ENCODE measurements at places on chromosomes 7 and 10. TPM values are rescaled to one million over a fixed set of nuclear protein-coding genes. Genes with fewer than 3 reads are reported as not detected.

Gene CHRM2
- total RNA-seq = 19.8 TPM

Gene VCL
- total RNA-seq = 226 TPM

Gene ARHGEF5
- 3.6 TPM for total RNA-seq

Gene PVRIG
- 0.21 TPM for total RNA-seq

Gene TSPAN13
- total RNA-seq = 26.2 TPM

Gene CYP26C1
- not detected for total RNA-seq

- no peak for DNase-seq
Measured at GRCh38 chr10:98363220-98363619, 51.8 kb downstream of the PYROXD2 start.

GRCh38 chr7:67821116-67821515 is 824.5 kb downstream of the TYW1 start:
- DNase-seq = no peak

DNA sequence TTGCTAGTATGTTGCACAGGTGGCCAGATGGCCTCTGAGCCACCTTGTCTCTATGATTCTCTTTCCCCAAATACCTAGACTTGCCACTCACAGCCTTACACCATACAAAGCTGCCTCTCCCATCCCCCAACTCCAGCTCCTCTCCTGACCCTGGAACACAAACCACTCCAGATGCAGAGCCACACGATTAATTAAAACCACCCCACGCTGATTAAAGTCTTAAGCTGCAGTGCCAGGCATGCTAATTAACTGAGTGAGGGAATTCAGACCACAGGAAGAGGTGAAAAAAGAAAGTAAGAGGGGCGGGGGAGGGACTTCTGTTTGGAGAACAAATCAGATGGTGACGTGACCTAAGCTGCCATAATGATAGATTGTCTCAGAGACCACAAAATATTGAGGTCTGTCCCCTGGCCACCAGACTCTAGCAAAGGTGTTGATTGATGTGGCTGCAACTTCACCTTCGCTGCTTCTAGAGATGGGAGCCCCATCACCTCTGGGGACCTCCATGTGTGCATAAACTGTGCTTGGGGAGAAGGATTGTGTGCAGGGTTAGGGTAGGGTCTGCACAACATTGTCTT is 331.3 kb downstream of the PLXNA4 start:
- no peak for DNase-seq

DNA sequence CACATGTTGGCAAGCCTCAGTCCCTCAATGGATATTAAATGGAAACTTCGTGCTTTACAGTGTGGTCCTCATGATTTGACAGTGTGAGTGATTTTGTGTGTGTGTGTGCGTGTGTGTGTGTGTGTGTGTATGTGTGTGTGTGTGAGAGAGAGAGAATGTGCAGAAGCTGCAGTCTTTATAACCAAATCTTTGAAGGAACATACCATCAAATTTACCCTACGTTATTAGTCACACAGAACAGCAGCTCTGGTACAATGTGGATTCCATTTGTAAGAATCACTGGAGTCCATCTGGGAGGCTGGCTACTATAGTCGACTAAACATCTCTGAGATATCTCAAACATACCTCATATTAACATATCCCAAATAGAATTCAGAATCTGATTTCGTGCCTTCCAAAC is 928.0 kb upstream of the POT1 start:
- DNase-seq = no peak

DNA sequence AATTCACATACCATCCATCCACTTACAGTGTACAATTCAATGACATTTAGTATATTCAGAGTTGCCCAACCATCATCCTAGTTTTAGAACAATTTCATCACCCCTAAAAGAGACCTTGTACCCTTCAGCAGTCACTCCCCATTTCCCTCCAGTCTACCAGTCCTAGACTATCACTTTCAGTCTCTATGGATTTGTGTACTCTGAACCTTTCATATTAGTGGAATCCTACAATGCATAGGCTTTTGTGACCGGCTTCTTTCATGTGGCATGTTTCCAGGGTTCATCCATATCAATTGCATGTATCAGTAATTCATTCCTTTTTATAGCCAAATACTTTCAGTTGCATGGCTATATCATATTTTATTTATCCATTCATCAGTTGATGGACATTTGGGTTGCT is 53.5 kb upstream of the SEMA3E start:
- no peak for DNase-seq

DNA sequence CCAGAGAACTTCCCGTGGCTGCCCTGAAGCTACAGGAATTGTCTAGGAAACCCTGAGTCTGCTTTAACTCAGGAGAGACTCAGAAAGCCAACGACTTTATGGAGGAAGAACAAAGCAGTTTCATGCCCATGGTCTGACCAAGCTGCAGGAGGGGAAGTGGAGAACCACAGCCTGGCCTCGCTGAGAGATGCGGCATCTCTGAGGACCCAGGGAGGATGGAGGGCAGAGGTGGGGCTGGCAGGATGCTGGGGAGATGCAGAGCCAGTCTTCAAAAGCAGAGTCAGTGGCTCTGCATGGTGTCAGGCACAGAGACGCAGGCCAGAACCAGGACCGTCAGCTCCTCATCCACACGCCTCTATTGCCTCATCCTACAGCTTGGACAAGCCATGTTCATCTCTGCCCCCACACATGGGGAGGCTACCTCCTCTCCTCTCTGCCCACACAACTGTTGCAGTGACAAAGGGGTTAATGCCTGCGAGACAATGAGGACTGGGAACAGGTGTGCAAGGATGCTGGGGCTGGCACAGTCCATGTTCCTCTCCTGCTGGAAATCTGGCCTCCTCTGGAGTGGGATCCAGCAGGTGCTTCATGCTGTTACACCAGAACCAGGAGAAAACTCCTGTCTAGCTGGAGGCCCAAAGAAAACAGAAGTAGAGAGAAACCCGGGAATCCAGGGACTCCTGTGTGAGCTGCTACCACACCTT is 267.0 kb downstream of the PLXNA4 start:
- DNase-seq = no peak

DNA sequence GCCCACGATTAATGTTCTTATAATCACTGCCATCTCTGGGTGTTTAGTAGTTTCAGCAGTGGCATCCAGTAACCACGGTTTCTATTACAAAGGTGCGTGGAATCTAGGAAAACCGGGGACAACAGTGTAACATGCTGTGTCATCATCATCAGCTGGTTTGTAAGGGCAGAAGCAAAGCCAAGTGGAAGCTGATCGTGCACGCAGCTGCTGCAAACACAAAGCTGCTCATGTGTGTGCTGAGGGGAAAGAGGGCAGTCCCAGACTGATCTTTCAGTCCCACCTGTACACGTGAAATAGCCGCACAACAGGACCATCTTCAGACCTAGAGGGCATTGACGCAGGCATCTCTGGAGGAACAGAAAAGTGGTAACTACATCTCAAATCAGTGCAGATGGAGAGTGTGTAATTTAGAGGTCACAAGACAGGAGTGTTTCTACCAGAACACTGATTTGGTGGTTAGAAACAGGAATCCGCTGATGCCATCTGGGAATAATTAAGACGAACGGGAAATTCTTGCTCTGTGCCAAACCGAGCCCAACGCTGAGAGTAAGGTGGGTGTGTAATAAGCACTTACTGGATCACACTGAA is 13.4 kb downstream of the ANKRD16 start:
- no peak for DNase-seq

DNA sequence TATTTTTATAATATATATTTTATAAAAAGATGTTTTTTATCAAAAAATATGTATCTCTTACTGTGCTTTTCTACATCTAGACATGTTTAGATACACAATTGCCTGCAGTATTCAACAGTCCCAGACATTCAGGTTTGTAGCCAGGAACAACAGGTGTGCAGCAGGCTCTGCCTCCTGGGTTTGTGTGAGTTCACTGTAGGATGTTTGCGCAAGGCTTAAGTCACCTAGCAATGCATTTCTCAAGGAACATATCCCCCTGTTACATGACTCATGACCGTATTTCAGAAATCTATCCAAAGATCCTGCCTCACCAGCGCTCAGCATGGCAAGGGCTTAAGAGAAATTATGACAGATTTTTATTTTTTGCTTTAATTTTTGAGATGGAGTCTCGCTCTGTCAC is 41.5 kb downstream of the PITRM1 start:
- no peak for DNase-seq

GRCh38 chr7:41695661-41696322 is 7.1 kb downstream of the INHBA start:
- DNase-seq = no peak

DNA sequence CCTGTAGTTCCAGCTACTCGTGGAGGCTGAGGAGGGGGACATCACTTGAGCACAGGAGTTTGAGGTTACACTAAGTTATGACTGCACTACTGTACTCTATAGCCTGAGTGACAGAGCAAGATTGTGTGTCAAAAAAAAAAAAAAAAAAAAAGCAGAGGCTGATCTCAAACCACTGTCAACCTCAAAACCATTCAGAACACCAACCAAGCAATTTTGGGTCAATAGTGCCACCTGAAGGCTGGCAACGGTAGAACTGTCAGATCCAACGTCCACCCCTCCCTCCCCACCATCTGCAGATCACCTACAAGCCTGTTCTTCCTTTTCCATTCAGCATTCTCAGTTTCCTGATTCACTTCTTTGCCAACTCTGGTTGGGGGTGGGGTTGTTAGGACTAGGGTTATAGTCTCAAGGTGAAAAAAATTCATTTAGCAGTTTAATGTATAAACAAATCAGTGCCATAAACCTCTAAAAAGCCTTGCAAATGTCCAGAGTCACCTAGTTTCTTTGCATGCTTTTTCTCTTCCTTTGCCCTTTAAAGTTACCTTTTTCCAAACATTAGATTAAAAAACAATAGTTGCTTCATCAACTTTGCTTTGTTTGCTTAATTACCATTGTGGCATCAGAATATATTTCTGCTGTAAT is 2.6 kb downstream of the MRPS33 start:
- peak; percentile 36 for DNase-seq

DNA sequence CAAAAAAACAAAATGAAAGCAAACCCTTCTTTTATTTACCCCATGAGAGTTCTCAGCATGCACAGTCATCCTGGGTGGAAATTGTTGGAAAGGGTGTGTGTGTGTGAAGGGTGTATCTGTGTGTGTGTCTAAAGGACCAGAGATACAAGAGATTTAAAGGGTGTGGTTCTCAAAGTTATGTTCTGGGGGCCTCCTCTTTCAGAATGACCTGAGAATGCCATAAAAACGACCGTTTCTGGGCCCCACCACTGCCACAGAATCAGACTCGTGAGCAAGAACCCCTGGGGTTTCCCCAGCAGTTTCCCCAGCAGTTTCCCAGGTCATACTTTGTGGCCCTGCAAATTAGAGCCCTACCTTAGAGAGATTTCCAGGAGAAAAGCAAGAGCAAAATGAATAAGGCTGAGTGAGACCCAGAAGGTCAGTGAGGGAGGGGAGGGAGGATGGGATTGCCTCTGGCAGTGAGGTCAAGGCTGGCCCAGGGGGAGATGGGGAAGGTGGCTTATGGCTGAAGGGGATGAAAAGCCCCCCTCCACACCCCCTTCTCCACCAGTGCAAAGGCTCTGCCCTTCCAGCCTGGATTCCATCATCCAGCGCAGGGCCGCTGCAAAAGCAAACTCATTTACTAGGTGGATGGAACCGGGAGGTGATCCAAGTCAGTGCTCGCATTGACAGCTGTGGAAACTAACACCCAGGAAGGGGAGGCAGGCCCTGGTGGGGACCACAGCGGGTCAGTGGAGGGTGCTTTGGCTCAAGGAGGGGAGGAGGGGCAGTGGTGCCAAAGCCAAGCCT is 10.2 kb downstream of the PYROXD2 start:
- DNase-seq = no peak

GRCh38 chr7:41573862-41574261 is 129.0 kb downstream of the INHBA start:
- DNase-seq = no peak

GRCh38 chr10:34918060-34918775 is 103.1 kb upstream of the PARD3 start:
- DNase-seq = no peak

GRCh38 chr7:88046839-88047573 is 113.0 kb downstream of the ADAM22 start:
- no peak for DNase-seq

DNA sequence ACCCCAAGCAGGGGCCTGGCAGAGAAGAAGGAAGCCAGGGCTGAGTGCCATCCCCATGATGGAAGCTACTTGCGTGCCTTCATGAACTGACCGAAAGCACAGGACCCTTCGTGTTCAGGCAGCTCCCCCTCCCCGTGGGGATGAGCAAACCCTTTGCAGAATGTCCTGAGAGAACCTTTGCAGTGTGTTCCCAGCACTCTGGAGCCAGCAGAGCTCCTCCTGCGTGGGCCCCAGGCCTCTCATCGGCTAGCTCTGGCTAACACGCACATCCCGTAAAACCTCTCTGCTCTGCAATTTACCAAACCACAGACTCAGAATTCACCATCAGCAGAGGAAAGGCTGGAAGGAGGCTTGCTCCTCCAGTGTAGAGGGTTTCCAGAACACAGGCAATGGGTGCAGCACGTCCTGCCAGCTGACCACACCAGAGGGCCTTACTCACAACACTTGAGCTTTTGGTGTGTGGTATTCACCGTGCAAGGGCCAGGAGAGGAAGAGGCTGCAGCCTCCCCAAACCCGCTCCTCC is 3.1 kb downstream of the SH3PXD2A start:
- DNase-seq = no peak

GRCh38 chr10:34729619-34730018 is 85.5 kb downstream of the PARD3 start:
- no peak for DNase-seq

DNA sequence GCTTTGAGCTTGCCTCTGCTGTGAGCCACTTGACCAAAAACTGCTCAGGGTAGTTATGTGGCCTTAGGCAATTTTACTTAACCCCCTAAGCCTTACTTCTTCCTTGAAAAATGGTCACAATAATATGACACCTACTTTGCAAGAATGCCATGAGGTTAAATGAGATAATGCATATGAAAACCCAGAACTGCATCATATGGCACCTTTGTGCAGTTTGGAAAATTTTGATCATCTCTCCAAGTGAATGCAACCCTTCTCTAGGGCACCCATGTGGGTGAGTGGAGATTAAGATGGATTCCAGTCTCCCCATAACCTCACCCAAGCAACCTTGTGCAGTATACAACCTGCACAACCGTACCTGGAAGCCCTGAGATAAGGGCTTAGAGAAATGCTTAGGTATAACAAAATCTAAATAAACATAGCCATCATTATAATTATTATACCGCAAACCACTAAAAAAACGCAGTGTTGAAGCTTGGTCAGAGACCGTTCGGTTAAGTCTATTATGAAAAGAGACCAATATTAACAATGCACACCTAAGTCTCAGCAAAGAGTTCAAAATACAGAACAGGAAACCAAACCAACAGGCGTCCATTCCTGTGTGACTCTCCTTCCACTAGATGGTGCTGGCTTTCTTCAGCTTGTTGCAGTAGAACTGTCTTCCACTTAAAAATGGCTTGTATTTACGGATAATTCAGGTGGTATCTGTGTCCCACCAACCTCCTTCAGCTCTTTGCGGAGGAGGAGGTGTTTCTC is 21.0 kb upstream of the ASB15 start:
- no peak for DNase-seq

DNA sequence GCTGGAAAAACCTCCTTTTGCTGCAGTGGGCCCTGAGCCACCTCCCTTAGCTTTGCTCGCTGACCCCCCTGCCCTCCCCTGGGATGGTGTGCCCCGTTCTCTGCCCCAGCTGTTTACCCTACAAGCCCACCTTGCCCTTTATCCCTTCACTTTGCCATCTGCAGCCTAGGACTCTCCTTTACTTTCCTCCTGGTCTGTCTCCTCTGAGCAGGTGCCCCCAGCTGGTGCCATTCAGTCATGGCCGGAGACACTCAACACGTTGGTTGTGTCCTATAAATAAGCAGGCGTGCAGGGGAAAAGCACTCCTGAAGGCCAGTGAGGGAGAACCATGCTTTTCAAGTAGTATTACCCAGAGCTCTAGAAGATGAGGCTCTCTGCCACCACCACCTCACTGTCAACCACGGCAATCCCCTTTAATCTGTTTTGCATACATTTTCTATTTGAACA is 6.1 kb downstream of the RASSF4 start:
- DNase-seq = no peak

GRCh38 chr10:97490592-97490991 is 7.6 kb downstream of the MMS19 start:
- DNase-seq = no peak
